ENCODE measurements at places on chromosomes 12 and 14. TPM values are rescaled to one million over a fixed set of nuclear protein-coding genes. Genes with fewer than 3 reads are reported as not detected.

DNA sequence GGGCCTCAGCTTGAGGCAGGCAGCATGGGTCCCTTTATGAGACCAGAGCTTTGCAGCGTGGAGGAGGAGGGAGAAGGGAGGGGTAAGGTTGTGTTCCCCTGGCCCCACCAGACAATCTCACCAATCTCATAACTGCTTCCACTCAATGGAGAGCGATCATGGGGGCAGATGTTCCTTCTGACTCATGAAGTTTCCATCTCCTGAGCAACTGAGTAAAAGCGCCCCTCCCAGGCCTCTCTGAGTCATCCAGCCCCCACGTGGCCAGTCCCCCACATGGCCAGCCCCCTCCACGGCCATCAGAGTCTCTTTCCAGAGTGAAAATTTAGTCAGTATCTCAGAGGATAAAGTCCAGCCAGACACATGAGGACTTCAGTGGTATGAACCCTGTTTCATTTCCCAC lies 39.2 kb upstream of the PLXNC1 start:
- no peaks in the 10 kb centered on the region for H3K4me1 ChIP-seq
- DNase-seq: no peak
- no peak overlapping the region for H3K27ac ChIP-seq

GRCh38 chr14:44108601-44109000 lies 398.5 kb downstream of the FSCB start:
- no peak for DNase-seq
- no peaks in the 10 kb centered on the region for H3K27me3 ChIP-seq
- H3K4me3 ChIP-seq: no peak overlapping the region
- no peak overlapping the region for H3K27ac ChIP-seq

GRCh38 chr14:32142341-32142740 lies 59.5 kb upstream of the RNU6-7 start:
- H3K36me3 ChIP-seq: peaks cover 41% of the 10 kb centered on the region
- no peaks in the 10 kb centered on the region for H3K27me3 ChIP-seq
- H3K4me3 ChIP-seq: no peak overlapping the region
- DNase-seq: no peak

DNA sequence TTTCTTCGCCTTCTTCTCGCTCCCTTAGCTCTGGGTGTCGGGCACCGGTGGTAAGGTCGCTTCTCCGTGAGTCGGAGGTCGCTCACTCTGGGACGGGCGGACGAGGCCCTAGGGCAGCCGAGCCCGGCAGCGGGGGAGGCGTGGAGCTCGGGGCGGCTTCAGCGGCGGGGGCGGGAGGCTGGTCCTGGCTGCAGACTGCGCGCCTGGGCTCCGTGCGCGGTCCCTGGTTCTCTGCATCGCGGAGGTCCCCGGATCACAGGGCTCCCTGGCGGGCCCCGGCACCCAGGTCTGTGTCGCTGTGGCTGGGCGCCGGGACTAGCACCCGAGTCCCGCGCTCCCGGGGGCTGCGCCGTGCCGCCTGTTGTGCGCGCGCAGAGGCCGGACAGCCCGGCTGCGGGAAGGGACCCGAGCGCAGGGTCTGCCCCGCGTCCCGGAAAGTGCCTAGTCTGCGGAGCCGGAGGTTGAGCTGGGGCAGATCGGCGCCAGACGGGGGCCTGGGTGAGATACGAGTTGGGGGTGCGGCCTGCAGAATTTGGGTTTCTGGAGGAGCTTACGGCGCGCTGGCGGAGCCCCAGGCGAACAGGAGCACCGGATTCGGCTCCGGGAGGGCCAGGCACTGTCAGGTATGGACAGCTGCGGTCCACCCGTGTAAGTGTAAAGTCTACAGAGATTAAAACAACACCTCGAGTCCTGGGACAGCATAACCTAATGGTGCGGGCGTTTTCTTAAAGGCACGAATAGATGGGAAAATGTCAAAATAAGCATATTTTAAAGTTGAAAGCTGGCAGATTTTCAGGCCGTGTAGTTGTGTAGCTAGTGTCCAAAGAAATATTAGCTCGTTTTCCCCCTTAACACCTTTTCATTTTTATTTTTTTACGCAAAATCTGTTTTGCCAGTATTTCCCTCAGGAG lies 713 bp downstream of the FRMD6 start:
- H3K27me3 ChIP-seq: no peaks in the 10 kb centered on the region
- H3K4me3 ChIP-seq: peak overlapping the region; percentile 91

DNA sequence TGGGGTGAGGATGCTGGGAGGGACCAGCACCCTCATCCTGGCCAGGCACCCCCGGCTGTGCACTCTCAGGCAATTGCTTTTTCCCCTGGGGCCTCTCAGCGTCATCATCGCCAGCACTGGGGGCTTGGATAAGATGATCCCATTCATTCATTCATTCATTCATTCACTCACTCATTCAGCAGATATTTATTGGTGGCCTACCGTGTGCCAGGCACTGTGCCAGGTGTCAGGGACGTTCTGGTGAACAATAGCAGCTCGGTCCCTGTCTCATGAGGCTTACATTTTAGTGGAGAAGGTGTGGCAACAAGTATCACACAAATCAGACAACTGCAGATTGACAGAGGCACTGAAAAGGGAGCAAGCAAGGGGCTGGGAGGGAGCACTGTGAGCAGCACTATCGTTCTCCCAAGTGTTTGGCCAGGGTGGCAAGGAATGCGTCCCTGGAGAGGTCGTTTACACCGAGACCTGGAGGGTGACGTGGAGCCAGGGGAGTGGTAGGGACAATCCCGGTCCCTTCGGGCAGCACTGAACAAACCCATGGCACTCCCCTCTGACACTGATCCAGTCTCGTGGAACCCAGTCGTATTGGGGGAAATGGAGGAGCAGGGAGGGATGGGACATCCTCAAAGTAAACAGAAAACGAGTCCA lies 124.1 kb downstream of the PAPOLA start:
- H3K27me3 ChIP-seq: no peaks in the 10 kb centered on the region
- peak; percentile 16 for DNase-seq
- no peaks in the 10 kb centered on the region for H3K4me1 ChIP-seq
- H3K36me3 ChIP-seq: no peaks in the 10 kb centered on the region
- H3K27ac ChIP-seq: no peak overlapping the region

RAD9B gene
- total RNA-seq: 0.22 TPM

ANKLE2 gene
- 73.9 TPM for total RNA-seq

IFNG-AS1 gene
- total RNA-seq: not detected

CYP27B1 gene
- 6.1 TPM for total RNA-seq

MYO1H gene
- 0.11 TPM for total RNA-seq

NINJ2 gene
- 0.24 TPM for total RNA-seq

CLEC4D gene
- total RNA-seq: 0.42 TPM

PLA2G1B gene
- total RNA-seq: not detected
